T-helper 2 cell (primary cell): ENCODE measurements at places on chromosomes 16 and 17.

GRCh38 chr17:59155439-59156177 is at the start of gene PRR11:
Gene PRR11, plus strand, starts transcription at chr17:59155746. Its CDS starts 14,007 bp downstream, at chr17:59169753.
- DNase-seq: no peak

- no peak for DNase-seq
Measured at GRCh38 chr17:59377410-59377809, 46.0 kb downstream of the YPEL2 start.

DNA sequence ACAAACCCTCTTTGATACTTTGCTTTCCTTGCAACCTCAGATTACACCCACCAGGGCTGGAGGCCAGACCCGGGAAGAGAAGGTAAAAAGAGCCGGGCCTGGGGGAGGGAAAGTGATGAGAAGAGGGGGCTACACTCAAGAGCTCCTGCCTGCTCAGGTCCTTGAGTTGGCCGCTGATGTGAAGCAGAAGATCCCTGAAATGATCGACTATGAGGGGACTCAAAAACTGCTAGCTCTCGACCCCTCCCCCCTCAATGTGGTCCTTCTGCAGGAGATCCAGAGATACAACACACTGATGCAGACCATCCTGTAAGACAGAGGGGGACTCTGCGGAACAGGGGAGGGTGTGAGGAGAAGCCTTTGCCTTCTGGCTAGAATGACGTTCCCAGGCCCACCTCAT is 2.8 kb upstream of the KDM6B start:
- DNase-seq: no peak

- DNase-seq: no peak
Measured at GRCh38 chr17:6507535-6507934, 48.8 kb downstream of the PITPNM3 start.

DNA sequence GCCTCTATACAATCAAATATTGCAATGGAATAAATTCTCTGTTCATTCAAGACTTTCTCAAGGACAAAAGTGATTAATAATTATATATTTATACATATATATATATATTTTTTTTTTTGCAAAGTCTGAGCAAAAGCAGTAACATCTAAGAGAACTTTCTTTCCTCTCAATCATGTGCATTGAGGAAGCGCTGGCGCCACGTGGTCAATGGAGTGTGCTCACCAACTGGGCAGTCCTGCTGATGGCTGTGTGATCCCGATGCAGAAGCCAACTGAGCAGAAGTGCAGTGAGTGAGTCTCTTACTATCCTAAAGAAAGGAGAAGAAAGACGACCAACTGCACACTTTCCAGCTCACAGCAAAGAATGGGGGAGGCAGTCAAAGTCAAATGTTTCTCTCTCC is 37.2 kb upstream of the ULK2 start:
- no peak for DNase-seq

DNA sequence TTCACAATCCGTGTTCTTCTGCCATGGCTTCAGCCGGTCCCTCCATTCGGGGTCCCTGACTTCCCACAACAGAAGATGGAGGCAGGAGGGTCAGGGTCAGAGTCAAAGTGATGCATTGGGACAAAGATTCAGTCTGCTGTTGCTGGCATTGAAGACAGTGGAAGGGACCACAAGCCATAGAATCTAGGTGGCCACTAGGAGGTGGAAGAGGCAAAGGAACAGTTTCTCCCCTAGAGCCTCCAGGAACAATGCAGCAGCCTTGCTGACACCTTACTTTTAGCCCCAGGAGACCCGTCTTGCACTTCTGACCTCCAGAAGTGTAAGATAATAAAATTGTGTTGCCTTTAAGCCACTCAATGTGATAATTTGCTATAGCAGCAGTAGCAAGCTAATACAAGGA is 55.9 kb downstream of the MFSD11 start:
- DNase-seq: peak; percentile 32

DNA sequence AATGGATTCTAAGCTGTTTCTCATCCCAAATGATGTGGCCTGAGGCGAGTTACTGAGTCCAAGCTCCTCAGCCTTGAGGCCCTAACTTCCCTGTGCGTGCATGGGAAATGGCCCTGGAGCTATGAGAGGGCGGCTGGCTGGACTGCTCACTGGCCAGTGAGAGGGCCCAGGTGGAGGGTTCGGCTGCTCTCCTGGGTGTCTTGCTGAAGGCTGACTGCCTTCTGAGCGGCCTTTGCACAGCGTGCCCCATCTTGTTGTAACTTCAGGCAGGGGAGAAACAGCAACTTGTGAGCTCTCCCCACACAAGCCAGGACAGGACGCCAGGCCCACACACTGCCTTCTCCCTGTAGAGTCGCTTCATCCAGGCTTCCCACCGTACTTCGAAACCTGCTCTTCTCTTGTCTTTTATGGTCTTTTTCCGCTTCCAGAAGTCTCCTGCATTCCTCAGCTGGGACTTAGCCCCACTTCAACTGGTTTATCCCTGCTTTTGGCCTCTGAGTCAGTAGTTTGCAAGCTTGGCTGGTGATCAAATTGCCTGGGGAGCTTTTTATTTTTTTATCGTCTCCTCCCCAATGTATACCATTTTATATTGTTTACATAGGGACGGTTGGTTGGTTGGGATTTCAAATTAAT is 13.3 kb downstream of the CDH3 start:
- DNase-seq: no peak

- no peak for DNase-seq
Measured at GRCh38 chr17:45828171-45828570, 16.5 kb upstream of the SPPL2C start.

- no peak for DNase-seq
Measured at GRCh38 chr16:24534620-24535019, 4.7 kb upstream of the RBBP6 start.

DNA sequence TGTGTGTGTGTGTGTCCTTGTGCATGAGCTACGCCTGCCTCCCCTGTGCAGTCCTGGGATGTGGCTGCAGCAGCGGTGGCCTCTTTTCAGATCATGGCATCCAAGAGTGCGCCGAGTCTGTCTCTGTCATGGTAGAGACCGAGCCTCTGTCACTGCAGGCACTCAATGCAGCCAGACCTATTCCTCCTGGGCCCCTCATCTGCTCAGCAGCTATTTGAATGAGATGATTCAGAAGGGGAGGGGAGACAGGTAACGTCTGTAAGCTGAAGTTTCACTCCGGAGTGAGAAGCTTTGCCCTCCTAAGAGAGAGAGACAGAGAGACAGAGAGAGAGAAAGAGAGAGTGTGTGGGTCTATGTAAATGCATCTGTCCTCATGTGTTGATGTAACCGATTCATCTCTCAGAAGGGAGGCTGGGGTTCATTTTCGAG is 22.5 kb downstream of the STAT5A start:
- DNase-seq: no peak

DNA sequence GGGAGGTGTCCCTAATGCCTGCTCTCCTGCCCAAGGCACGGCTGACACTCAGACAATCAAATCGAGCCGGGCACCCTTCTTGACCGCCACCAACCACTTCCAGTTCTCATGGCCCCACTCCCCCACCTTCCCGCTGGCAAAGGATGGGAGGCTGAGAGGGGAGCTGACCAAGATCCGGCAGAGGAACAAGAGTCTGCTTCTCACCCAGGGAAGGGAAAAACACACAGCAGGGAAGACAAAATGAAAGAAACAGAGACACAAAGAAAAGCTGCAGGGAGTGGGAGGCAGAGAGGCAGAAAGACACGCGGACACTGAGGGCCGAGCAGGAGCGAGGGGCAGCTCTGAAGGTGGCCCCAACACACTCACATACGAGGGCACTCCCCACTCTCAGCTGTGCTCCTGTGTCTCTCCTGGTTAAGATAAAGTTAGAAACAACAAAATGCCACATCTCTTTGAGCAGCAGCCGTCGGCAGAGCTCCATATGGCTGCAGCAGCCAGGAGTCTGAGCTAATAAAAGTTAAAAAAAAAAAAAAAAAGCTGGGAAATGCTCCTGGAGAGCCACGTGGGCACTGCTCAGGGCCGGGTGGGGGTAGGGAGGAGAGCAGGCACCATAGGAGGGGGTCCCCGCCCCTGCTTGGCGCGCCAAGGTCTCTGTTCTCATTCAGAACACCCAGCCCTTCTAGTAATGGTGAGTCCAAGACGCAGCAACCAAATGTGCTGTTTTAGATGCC is 7.4 kb downstream of the LRRC75A start:
- no peak for DNase-seq

- no peak for DNase-seq
Measured at GRCh38 chr17:27323538-27324215, 29.8 kb downstream of the WSB1 start.

DNA sequence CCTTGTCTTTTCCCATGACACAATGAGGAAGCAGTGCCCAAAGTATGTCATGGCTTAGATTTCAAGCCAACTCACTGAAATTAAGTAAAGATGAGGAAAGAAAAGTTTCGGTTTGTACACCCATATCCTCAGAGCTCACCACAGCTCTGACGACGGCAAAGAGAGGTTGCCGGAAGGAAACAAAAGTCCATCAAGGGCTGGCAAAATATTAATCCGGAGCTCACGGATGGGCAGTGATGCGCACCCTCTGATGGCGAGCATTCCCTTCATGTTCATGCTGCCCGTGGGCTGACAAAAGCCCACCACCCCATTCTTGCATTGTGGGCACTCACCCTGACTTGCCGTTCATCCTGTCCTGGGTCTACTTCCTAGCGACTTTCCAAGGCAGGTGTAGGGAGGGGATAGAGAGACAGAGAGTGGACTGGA is 103.1 kb downstream of the SOX9 start:
- DNase-seq: no peak

DNA sequence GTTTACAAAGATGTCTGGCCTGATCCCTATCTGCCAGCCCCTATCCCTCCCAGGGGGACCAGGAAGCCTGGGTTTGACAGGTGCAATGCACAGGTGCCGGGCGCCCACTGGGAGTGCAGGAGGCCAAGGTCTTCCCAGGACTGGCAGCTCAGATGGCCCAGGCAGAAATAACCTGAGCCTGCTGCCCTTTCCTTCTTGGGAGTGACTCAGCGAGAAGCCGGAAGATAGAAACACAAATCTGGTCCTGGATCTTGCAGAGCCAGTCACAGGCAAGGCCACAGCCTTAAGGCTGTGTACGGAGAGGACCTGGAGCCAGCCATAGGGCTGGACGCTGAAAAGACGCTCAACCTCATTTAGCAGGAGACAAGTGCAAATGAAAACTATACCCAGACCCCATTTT is 27.7 kb downstream of the GPR142 start:
- no peak for DNase-seq

- no peak for DNase-seq
Measured at GRCh38 chr16:84268291-84269040, 26.2 kb upstream of the WFDC1 start.

DNA sequence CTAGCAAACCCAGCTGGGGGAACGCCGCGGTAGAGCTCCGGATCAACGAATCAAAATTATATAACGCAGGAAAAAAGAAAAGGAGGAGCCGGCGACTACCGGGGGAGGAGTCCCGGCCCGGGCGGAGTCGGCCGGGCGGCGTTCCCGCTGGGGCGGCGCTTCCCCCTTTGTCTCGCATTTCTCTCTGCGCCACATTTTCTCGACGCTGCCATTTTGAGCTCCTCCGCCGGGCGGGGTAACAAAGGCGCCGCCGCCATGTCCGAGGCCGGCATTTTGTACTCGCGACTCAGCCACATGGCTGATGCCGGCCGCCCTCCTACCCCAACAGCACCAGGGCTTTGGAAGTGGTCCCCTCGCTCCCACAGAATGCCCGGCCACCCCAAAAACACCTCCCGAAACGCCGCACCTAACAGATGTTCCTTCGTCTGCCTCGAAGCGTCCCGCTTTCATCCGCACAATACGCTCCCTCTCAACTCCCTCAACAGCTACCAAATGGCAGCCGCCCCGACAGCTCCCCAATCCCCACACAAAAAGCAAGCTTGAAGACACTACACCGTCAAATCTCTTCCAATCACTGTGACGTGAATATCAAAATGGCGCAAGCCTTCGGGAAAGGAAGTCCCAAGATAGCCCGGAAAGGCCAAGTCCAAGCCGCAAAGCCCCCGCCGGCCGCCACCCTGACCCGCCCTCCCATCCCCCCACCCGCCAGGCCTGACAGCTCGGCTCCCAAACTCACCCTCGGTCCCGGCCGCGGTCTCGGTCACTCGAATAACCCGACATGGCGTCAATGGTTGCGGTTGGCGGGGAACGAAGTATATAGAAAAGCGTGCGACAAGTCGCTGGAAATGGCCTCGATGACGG is 519 bp downstream of the DDX5 start:
- peak; percentile 96 for DNase-seq

DNA sequence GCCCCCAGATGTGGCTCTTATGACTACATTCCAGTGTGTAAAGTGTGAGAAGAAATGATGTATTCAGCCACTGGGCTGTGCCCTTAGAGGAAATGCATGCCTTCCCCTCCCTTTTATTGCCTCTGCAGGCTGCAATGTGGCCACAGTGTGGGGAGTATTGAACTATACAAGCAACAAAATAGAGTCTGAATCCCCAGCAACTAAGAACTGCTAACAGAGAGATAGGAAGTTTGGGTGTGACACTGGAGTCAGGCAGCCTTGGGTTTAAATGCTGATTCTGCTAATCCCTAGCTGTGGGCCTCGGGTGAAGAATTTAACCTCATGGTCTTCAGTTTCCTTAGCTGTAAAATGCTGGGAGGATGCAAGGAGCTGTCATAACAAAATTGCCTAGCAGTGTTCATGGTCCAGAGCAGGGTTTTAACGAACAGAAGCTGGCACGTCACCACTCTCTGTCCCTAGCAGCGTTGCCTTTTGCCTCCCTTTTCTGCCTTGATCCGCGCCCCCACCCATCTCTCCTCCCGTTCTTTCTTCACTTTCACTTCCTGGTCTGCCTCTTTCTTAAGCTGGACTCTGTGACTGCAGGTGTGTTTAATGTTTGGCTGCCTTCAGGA is 50.3 kb downstream of the KPNA2 start:
- no peak for DNase-seq

GRCh38 chr17:63247706-63248105 is 198.4 kb downstream of the CYB561 start:
- no peak for DNase-seq

DNA sequence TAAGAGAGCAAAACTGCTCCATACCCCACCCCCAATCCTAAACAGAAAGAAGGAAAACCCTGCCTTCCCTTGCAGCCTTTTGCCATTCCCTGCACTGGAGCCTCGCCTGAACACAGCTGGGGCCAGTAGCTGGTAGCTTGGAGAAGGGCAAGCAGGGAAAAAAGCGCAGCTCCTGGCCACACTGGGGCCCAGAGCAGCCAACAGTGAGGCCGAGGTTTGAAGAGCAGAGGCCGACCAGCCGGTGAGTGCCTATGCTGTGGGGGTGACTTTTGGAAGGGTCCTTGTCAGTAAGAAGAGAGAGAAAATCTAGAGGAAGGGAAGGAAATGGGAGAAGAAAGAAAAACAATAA is 3.2 kb upstream of the HOXB9 start:
- no peak for DNase-seq

GRCh38 chr17:27558842-27559505 is 72.0 kb upstream of the LGALS9 start:
- DNase-seq: no peak

GRCh38 chr17:691423-691822 is 23.2 kb downstream of the VPS53 start:
- no peak for DNase-seq

- DNase-seq: no peak
Measured at GRCh38 chr17:14845591-14846281, 419.4 kb downstream of the PMP22 start.
